ENCODE measurements at places on chromosomes 4 and X. TPM values are rescaled to one million over a fixed set of nuclear protein-coding genes. Genes with fewer than 3 reads are reported as not detected.

The ZMAT1 gene
- total RNA-seq = 35.0 TPM

- DNase-seq = no peak
These were observed 45.2 kb downstream of the MAML3 start for GRCh38 chr4:140108713-140109230.

DNA sequence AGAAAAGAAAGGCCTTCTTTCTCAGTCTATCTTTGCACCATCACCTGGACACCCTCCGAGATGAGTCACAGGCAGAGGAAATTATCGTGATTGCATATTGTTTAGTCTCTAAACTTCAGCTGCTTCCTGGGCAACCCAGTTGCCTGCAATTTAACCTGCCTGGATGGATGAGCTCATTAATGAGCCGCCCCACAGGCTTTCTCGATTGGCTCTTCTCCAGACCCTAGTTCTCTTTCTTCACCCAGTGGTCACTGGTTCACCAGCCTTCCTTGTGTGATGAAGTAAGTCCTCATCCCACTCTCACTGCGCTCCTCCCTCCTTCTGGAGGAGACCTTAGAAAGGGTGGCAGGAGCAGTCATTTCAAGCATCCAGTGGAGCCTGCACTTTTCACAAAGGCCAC lies 94.4 kb downstream of the SOWAHB start:
- DNase-seq = no peak

DNA sequence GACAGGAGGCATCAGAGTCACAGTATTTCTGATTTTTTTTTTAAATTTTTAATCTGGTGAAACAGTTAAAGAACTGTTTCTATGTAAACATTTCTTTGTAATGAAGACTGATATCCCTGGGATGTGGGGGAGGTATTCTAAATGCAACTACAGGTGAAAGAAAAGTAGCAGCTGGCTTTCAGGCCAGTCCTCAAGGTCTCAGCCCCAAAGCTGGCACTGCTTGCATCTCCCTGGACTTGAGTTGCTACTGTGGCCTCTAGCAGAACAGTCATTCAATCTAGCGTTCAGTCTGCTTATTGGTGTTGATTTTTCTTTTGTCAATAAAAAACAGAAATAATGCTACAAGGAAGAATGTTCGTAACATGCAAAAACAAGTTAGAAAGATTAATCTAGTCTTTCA lies 4.9 kb downstream of the MBNL3 start:
- DNase-seq = no peak

The BTK gene
- 9.7 TPM for total RNA-seq

The AKAP4 gene
- total RNA-seq = not detected

GRCh38 chr4:95363966-95364365 lies 184.8 kb downstream of the UNC5C start:
- DNase-seq = no peak

The TEX28 gene
- not detected for total RNA-seq

DNA sequence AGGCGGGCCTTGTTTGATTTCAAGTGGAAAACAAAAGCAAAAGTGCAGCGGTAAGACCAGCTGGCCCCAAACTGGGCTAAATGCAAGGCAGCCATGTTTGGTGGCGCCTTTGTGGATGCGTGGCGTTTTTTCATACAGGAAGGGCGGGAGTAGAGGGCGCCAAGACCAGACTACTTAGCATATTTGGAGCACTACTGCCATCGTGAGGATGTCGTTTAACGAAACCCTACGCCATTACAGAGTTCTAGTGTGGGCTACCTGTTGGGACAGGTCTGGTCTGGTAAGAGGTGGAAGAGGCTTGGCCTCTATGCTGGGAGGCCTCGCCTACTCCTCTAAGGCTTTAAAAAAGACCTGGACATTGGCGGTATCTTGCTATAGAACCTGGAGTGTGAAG lies 230.7 kb upstream of the STK26 start:
- DNase-seq = peak; percentile 94

The SMPX gene
- not detected for total RNA-seq

- DNase-seq = no peak
These were observed 264.3 kb upstream of the AGTR2 start for GRCh38 chrX:115906276-115906675.

- no peak for DNase-seq
These were observed 12.5 kb upstream of the HSFX4 start for GRCh38 chrX:149916745-149917392.

The SORCS2 gene
- total RNA-seq = 52.5 TPM

GRCh38 chrX:155086202-155086840 lies 15.0 kb downstream of the BRCC3 start:
- DNase-seq = no peak

DNA sequence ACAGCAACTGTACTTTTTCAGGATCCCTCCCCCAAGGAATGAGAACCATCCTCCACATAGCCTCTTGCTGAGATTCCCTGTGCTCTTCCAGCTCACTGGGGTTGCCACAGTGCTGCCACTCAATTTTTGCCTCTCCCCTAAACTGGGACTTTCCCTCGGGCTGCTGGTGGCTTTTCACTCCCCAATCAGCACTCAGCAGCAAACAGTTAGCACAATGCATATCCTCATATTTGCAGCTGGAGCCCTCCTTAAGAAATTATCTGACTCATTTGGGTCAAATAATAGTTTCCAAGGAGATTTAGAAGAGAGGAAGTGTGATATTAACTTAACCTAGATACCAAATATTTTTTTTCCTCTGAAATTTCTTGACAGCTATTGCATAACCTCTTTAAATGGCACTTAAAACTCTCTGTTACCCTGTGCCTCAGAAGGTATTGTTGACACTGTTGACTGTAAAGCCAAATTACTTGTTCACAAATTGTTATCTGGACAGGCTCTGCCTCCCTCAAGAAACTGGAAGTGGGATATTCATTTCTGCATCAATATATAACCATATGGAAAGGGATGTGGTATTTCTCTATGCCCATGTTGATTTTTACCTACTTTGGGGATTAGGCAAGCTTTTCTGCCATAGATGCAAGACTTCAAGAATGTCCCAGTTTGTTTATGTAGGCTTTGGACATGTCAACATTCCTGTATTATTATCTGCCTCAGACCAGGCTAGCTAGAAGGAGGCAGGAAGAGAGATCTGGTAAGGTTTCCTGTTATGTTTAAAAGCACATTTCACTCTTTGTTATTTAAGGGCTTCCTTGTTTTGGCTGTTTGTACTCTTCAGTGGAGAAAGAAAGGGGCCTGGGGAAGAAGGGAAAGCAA lies 58.0 kb downstream of the SEPTIN11 start:
- DNase-seq = no peak

GRCh38 chrX:35557916-35558315 lies 240.2 kb upstream of the MAGEB16 start:
- DNase-seq = no peak

GRCh38 chr4:18686338-18687037 lies 664.9 kb upstream of the LCORL start:
- DNase-seq = no peak

The ART3 gene
- 35.8 TPM for total RNA-seq

DNA sequence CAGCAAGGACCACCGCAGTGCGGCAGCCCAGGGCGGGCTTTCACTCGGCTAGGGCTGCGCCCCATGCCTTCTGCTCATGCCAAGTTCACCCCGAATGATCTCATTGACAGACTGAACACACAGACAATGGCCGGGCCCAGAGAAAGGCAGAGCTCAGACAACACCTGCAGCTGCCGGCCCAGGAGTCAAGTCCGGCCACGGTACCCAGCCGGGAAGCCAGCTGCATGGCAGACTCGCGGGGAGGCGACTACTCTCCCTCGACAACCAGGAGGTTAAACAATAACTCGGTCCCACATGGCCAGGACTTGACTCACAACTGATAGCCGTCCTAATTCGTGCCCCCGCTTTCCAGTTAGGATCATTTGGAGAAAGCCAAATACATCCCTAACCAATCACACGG lies 50.4 kb downstream of the ABLIM2 start:
- no peak for DNase-seq

The CXorf49B gene
- not detected for total RNA-seq

The EMCN gene
- total RNA-seq = 58.5 TPM

The MXRA5 gene
- 2.5 TPM for total RNA-seq
